Activated CD8-positive, alpha-beta memory T cell treated with anti-CD3 and anti-CD28 coated beads for 1 hour (primary cell): ENCODE measurements at places on chromosomes 5 and 9.

- no peak for DNase-seq
Observed at GRCh38 chr9:17744786-17745185, 165.9 kb downstream of the SH3GL2 start.

GRCh38 chr5:176529116-176529740 lies 8.0 kb downstream of the RNF44 start:
- no peak for DNase-seq

- DNase-seq, result no peak
Observed at GRCh38 chr9:69121155-69122081, 52.7 kb upstream of the TJP2 start.

DNA sequence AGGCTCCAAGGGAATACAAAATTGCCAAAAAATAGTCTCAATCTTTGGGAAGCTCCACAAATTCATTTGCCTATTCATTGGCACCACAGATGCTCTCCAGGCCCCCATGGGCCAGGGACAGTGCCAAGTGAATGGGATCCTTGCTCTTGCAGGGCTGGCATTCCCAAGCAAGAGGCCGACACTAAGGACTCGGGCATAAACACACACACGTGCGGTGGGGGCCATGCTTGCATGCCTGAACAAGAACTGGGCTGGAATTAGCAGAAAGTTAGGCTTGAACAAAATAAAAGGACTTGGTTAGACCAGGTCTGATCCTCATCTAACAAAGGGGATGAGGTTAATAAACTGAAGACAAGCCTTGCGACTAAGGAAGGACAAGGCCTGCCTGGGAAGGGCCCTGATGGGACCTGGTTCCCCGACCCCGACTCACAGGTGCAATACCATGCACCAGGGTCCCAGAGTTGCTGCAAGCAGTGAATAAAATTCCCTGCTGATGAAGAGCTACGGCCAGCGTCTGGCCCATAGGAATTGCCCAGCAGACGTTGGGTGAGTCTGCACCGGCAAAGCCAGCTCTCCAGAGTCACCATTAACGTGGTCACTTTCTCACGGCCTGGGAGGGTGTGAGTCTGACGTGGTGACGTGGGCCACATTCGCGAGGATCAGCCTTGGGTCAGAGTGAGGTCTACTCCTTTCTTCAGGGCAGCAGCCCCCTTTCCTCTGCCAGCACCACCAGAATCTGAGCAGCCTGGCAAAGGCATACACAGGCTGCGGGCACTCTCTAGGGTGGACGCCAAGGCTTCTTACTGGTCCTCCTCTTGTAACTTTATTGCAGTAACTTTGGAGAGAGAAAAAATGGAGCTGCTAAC lies 77.4 kb upstream of the FCN1 start:
- no peak for DNase-seq

GRCh38 chr9:18891946-18892670 lies 140.9 kb downstream of the SAXO1 start:
- no peak for DNase-seq

DNA sequence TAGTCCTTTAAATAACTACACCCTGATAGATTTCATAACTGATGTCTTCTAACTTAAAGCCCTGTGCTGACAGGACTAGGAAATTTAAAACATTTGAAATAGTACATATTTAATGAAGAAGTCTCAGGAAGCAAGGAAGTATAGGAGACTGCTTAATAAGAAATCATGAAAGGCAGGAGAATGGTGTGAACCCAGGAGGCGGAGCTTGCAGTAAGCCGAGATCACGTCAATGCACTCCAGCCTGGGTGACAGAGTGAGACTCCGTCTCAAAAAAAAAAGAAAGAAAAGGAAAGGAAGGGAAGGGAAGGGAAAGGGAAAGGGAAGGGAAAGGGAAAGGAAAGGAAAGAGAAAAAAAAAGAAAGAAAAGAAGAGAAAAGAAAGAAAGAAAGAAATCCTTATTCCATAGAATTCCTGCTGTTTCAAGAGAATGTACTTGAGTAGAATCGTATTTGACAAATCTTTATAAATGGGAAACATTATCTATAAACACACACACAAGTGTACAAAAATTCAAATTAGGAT lies 74.1 kb downstream of the BNC2 start:
- DNase-seq, result no peak

- no peak for DNase-seq
Observed at GRCh38 chr9:88183798-88184495, 45.7 kb upstream of the SPATA31C2 start.

- DNase-seq, result no peak
Observed at GRCh38 chr5:132742158-132742557, 4.8 kb upstream of the KIF3A start.

GRCh38 chr5:1325870-1326531 lies 18.9 kb downstream of the CLPTM1L start:
- no peak for DNase-seq

DNA sequence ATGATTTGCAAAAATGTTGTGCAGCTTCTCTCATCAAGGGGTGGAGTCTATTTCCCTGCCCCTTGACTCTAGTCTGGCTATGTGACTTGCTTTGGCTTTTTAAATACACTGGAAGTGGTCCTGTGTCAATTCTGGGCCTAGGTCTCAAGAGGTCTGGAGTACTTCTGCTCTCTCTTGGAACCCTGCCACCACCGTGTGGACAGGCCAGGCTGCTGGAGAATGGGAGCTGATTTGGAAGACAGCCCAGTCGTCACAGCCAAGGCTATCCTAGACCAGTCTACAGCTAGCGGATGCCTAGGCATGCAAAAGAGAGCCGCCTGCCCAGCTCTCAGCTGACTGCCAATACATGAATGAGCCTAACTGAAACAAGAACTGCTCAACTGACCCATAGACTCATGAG lies 56.7 kb upstream of the CLINT1 start:
- DNase-seq, result no peak

DNA sequence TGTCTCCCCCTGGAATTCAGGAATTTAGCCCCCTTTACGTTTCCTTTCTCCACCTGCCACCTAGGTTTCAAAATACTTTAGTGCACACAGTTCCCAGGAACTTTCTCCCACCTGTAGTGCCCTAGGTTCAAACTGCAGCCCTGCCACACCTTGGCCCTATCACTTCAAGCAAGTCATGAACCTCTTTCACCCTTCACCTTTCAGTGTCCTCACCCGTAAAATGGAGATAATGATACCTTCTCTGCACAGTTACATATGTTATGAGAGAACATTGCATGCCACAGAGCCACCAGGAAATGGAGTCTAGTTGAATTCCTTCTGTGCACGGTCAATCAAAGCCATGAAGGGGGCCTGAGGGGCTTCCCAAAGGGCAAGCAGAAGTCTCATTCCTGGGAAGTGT lies 9.8 kb upstream of the EEIG1 start:
- no peak for DNase-seq

DNA sequence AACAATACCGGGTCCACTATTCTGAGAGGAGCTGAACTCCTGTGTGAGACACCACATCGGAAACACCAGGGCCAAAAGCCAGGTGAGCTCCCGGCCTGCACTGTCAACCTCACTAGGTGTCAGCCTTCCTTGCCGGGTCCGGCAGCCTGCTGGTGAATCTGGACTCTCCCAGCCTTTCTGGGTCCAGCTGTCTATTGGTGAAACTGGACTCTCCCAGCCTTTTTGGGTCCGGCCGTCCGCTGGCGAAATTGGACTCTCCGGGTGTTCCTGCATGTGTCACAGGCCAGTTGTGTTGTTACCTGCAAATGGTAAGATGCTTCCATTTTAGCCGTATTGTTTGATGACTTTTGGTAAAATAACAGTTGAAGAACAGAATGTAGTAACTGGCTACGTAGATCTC lies 801.5 kb downstream of the CDH9 start:
- no peak for DNase-seq

GRCh38 chr5:143121135-143121475 lies 282.4 kb downstream of the NR3C1 start:
- no peak for DNase-seq

DNA sequence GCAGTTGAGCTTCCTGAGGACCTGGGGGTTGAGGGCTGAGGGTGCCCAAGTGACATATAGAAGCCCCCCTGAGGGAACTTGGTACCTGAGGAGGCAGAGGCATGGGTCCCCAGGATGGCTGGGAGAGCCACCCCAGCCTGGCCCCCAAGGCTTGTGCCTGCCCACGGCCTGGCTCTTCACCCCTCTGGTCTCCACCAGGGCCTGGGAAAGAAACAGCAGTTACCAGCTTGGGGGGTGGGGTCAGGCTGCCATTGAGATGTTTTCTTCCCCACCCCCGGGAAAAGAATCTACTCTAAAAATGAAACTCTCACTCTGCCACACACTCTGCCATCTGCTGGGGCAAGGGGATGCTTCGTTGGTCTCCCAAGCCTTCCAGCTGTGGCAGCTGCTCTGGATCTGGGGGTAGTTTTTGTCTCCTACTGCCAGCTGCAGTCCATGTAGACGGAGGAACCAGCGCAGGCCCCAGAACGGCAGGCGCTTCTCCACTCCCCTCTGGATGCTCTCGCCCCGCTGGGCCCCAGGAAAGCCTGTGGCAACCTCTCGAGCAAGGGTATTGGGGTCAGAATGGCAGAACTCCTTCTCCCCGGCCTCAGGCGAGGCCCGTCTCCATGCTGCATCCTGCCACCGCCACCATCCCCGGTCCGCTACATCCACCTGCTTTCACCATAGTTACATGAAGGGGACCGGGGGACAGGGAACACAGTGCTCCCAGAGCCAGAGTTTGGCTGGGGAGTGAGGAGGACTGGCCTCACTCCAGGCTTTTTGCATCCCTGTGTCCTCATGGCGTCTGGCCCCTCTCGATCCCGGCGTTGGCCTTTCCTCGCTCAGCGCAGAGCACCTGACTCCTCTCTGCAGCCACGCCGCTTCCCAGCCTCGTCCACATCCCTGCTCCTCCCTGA lies 123.5 kb downstream of the DAB2IP start:
- DNase-seq, result no peak

- DNase-seq, result no peak
Observed at GRCh38 chr5:101932599-101932998, 363.5 kb downstream of the SLCO4C1 start.

DNA sequence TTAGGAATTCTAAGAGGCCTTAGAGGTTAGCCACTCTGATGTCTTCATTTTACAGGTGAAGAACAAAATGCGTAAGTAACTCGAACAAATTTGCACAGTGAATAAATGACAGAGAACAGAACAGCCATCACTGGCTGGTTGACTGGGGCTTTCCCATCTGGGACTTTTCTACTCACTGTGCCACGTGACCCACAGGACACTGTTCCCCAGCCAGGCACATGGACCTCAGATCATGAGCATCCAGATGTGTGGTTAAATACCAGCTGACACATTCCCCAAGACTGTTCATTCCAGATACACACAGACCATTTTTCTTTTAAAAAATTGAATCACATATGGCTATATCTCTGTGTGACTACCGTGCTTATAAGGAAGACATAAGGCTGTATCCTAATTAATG lies 25.8 kb upstream of the MED10 start:
- DNase-seq, result no peak

- no peak for DNase-seq
Observed at GRCh38 chr5:171429543-171429910, 10.1 kb downstream of the FGF18 start.

- DNase-seq, result no peak
Observed at GRCh38 chr9:91898451-91899218, 51.4 kb downstream of the ROR2 start.

DNA sequence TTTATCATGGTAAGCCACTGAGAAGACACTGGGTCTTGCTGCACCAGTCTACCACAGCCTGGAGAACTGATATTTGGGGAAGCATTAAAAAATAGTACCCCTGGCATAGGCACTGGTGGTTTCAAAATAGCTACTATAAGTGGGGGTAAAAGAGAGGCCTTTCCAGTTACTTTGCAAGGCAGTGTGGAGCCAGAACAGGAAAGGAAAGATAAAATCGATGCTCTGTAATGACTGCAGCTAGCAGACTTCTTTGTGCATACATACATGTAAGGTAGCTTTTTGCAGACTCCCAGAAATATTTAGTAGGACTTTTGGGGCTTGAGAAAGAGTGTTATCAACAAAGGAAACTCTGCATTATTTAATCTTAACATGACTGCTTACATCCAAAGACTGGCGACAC lies 31.3 kb upstream of the ALDOB start:
- no peak for DNase-seq

DNA sequence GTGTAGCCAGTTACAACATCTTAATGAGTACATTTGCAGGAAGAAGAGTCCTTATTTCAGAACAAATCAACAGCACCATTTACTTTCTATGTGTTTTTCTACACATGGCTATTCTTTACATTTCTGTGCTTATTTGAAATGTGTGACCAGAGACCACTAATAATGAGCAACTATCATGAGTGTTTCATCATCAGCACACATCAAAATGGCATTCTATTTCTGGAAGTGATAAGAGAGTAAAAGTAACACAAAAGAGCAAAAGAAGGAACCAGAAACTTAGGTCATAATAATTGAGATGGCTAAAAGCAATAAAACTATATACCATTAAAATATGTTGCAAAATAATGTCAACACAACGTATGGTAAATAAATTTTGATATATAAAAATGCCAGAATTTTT lies 159.7 kb downstream of the PBX3 start:
- DNase-seq, result no peak

DNA sequence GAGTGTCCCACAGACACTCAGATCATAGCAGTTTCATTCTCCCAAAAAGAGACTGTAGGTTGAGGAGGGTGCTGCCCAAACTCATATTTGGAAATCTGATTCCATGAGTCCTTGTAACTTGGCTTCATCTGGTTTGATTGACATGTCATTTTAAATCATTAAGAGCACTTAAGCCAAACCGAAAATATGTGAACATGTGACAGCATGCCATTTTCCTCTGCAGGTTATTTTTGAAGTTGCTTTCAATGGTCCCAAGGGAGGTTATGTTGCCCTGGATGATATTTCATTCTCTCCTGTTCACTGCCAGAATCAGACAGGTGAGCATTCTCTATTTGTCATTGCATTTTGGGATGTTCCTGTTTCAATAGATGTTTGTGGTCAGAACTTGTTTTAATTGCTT lies 87.6 kb downstream of the MAMDC2 start:
- DNase-seq, result no peak

DNA sequence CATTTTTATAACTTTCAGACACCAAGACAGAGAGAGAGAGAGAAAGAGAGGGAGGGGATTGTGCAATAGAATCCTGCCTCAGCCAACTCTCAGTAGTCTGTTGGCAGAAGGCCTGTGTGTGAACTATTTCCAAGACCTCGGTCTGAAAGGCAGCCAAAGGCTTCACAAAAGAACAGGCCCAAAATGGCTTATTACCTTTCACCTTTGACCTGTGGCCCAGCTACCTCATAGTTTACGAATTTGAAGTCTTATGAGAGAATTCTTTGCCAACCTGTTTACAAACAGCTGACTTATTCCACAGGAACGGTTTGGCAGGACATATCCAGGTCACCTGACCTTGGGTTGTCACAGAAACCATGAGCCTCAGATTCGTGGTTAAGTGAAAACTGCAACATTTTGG lies 48.6 kb downstream of the NR2F1-AS1 start:
- DNase-seq, result no peak
